ENCODE measurements at places on chromosomes 11 and 22.

DNA sequence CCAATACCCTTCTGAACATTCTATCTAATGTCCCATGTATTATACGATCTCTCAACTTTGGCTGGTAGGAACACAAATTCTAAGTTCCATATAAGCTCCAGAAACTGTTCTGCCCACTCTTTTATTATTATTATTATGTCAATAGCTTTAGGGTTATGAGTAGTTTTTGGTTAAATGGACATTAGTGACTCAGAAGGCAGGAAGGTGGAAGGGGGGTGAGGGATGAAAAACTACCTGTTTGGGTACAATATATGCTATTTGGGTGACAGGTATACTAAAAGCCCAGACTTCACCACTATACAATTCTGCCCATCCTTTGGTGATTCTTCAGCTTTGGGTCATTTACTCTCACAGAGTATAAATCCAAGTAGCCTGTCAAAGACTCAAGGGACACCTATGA, 22.5 kb upstream of the TRIM29 start:
- DNase-seq = no peak

GRCh38 chr11:69094915-69095290, 46.2 kb downstream of the TPCN2 start:
- no peak for DNase-seq

- DNase-seq = no peak
These were observed 9.4 kb downstream of the DPP3 start for GRCh38 chr11:66489636-66490035.

DNA sequence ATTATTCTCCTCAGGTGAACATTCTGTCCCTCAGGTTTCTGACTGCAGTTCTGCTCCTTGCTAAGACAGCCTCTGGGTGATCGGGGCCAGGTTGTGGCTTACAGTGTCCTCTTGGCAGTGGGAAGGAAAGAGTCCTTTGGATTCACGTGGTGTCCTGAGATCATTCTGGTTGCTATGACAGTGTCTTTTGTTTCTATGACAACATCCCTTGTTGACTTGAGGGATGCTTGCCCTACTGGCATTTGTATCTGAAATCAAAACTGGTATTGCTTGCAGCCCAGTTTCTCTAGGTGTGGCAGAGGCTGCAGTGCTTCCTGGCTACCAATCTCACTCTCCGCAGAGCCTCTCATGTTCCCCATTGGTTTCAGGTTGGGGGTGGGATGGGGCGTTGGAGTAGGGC, 151.8 kb upstream of the CCDC90B start:
- no peak for DNase-seq

- no peak for DNase-seq
These were observed 190.8 kb downstream of the TTC28 start for GRCh38 chr22:28488825-28489224.

GRCh38 chr22:43636086-43636485, 176.0 kb downstream of the EFCAB6 start:
- no peak for DNase-seq

- no peak for DNase-seq
These were observed 137.9 kb upstream of the RASSF10 start for GRCh38 chr11:12871241-12871640.

DNA sequence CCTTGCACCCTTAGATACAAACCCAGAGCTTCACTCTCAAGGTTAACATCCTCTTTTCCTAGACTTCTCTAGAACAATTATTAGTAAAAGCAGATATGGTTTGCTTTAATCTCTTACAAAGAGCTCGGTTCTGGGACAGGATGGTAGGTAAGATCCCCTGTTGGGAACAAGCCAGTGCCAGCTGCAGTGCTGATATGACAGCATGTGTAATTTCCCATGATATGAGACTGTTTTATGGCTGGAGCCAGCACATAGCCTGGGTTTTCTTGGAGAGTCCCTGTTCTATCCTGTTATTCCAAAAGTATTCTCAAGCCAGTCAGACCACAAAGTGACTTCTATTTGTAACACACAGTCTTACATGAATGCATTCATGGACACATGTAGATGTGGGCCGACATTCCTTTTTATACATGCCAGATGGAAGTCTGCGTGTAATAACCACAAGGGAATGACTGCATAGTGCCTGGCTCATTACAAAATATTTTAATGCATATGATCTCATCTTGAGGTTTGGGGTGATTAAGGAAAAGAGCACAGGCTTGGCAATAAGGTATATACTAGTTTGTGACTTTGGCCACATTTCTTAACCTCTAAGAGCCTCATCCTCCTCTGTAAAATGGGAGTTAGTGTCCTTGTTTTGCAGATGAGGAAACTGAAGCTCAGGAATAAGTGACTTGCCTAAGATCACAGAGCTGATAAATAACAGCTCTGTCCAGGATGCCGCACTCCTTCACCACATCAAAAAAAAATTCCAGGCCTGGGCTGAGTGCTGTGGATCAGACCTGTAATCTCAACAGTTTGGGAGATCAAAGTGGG, 21.8 kb downstream of the CLMP start:
- DNase-seq = no peak

GRCh38 chr11:120280600-120281051, 40.7 kb downstream of the POU2F3 start:
- DNase-seq = no peak

DNA sequence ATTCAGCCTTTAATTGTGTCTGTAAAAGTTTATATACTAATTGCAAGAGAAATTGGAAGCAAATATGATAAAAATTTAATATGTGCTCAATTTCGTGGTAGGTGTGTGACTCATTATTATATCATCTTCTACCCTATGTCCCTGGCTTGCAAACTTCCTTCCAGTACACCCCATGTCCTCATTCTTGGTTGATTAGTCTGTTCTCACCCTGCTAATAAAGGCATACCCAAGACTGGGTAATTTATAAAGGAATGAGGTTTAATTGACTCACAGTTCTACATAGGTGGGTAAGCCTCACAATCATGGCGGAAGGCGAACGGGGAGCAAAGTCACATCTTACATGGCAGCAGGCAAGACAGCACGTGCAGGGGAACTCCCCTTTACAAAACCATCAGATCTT, 11.9 kb downstream of the MRGPRX3 start:
- DNase-seq = no peak

- no peak for DNase-seq
These were observed 11.4 kb downstream of the IGSF9B start for GRCh38 chr11:133945087-133945974.

DNA sequence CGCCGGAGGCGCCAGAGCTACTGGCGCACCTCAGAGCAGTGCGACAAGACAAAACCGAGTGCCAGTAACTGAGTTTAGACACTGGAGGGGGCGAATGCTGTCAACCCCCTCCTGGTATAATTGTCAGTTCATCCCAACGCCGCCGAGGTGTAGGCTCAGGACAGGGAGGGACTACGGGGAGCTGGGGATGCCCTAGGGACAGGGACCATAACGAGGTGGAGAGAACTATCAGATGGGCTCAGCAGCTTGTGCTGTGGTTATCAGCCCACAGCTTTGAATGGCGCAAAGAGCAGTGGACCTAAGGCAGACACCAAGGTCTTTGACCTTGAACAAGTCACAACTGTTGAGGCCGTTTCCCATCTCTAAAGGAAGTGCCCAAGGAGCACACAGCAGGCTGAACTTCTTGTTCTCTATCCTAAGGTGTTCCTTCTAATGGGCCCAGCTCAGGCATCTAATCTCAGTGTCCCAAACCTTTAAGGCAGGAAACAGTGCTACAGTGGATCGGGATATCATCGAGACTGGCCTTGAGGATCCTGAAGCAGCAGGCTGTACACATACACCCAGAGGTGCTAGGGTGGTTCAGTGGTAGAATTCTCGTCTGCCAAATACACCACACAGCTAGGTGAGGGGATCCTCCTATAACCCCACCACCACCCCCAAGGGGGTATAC, 958 bp upstream of the TUT1 start:
- DNase-seq = no peak

DNA sequence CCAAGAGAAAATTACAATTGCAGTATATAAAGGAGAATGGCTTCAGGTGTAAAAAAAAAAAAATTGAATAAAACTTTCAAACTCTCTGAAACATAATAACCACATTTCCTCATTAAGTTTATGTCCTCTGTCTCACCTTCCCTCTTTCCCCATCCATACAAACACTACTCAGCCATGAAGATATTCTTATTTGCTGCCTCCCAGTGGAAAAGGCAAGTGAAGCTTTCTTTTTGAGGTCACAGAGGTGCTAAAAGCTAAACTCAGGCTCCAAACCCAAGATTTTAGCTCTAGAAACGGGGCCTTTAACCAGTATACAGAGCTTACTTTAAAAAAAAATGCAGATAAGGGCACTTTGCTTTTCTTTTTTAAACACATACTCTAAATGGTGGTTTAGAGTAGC, 1568.5 kb downstream of the FAM181B start:
- DNase-seq = peak; percentile 58

DNA sequence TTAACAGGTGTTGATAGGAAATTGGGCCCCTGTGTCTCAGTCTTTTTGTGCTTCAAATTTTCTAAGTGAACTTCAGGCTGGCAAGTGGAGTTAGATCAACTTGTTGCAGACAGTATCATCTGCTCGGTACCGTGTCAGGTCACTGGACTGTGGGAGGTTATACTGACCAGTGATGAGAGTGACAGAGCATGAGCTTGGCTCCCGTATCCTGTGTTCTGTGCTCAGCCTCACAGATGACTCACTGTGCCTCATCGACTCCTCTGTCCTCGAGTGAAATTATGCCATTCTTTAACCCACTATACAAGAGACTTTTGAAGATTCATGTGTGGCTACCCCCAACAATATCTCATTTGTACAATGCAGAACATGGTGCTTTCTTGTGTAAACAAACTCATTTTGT, 7.9 kb downstream of the GRAP2 start:
- DNase-seq = no peak

- peak; percentile 32 for DNase-seq
These were observed 392.0 kb upstream of the KIRREL3 start for GRCh38 chr11:127392575-127392974.

DNA sequence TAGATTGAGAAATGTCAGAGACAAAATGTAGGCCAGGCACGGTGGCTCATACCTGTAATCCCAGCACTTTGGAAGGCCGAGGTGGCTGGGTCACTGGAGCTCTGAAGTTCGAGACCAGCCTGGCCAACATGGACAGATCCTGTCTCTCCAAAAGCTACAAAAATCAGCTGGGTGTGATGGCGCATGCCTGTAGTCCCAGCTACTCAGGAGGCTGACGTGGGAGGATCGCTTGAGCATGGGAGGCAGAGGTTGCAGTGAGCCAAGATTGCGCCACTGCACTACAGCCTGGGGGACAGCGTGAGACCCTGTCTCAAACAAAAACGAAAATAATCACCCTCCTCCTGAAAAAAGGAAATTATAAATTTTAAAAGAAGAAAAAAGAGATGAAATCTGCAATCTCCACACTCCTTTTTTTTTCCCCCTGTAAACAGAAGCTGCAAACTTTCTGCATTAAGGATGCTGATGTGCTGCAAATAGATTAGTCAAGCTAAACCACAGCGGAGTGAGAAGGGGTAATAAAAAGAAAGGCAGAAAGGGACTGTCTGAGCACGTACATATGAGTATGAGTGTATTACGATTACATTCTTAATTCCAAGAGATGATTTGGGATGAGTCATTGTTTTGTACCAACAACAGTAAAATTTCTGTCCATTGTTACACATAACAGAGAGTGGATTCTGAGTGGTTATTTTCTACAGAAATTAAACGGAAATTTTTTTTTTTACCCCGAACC, 87.3 kb downstream of the SIK3 start:
- no peak for DNase-seq

- no peak for DNase-seq
These were observed 93.2 kb downstream of the PLEKHA7 start for GRCh38 chr11:16921019-16921418.

- no peak for DNase-seq
These were observed 2.2 kb downstream of the MRPL23 start for GRCh38 chr11:1949302-1949701.

GRCh38 chr11:47768101-47768612, 1.0 kb upstream of the FNBP4 start:
- peak; percentile 65 for DNase-seq

DNA sequence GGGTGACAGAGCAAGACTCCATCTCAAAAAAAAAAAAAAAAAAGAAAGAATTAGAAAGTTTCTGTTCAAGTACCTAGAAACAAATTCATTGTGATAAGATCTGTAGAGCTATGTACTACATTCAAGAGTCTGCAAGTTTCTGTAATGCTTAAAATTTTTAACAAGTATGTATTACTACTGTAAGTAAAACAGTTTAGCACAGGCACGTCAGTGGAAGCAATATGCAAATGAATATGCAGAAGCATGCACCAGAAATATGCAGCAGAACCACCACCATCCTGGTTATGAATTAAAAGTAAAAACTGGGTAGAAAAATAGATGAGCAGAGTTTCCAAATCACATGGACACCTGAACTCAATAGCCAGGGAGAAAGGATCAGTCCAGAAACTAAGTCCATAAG, 19.3 kb downstream of the SBF2 start:
- DNase-seq = no peak

GRCh38 chr11:75028321-75028720, 39.6 kb downstream of the NEU3 start:
- DNase-seq = no peak

DNA sequence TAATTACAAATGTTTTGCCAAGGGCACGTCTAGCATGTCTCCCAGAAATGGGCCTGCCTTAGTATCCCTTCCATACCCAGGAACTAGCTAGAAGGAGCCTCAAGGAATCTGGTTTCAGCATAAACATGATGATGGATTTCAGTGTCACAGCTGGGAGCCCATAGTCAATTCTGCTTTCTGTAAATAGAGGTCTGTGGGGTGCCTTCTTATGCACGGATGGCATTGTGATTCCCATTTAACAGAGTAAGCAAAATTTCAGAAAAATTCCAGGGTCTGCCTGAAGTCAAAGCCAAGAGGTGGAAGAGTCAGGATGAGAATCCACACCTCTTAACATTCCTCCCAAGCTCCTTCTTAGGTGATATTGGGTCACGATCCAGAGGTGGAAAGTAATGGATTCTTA, 12.1 kb downstream of the DUSP18 start:
- peak; percentile 79 for DNase-seq

DNA sequence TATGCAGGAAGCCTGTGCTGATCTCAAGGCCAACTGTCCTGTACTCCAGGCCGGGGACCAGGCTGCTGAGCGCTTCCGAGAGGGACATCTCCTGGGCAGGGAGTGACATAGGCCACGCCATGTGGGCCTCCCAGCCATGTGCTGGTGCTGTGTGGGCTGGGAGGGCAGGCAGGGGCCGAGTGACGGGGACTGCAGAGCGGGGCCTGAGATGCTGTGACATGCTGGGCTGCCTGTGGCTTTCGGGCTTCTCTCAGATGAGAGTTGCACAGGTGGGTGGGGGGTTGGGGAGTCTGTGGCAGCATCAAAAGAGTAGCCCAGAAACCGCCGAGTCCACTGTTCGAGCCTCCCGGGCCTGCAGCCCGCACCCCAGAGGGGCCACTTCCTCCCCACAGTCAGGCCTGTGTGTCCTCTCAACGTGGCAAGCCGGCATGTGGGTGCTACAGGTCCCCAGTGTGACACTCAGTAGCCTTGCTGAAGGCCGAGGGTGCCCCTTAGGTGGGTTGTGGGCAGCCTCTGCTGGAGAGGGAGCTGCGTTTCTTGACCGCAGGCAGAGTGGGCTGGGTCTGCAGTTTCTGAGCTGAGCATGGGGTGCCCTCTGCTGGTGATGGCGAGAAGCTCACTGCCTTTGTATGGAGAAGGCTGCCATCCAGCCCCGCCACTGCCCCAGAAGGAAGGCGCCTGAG, 101.2 kb downstream of the BCR start:
- DNase-seq = peak; percentile 93

GRCh38 chr22:47629791-47630655, 867.6 kb downstream of the TBC1D22A start:
- DNase-seq = no peak

- no peak for DNase-seq
These were observed 41.9 kb downstream of the BID start for GRCh38 chr22:17732251-17732854.
